ENCODE measurements at places on chromosomes 13 and 19. TPM values are rescaled to one million over a fixed set of nuclear protein-coding genes. Genes with fewer than 3 reads are reported as not detected.

Gene SIGLEC11
- total RNA-seq, result not detected

Gene ZIC2
- 52.4 TPM for total RNA-seq

Gene PPP1R13L
- 2.9 TPM for total RNA-seq

Gene TSEN34
- 37.3 TPM for total RNA-seq

- H3K27me3 ChIP-seq, result no peaks in the 10 kb centered on the region
- H3K27ac ChIP-seq, result no peak overlapping the region
- H3K4me1 ChIP-seq, result no peaks in the 10 kb centered on the region
- no peak overlapping the region for H3K4me3 ChIP-seq
- no peaks in the 10 kb centered on the region for H3K36me3 ChIP-seq
Measured at GRCh38 chr19:54902061-54902460, 3.9 kb upstream of the NCR1 start.

GRCh38 chr19:964761-965694 lies 19.1 kb upstream of the WDR18 start:
- no peak overlapping the region for H3K27ac ChIP-seq
- H3K4me3 ChIP-seq, result no peak overlapping the region
- no peaks in the 10 kb centered on the region for H3K27me3 ChIP-seq
- H3K36me3 ChIP-seq, result peaks cover 25% of the 10 kb centered on the region
- no peaks in the 10 kb centered on the region for H3K4me1 ChIP-seq
- DNase-seq, result no peak

DNA sequence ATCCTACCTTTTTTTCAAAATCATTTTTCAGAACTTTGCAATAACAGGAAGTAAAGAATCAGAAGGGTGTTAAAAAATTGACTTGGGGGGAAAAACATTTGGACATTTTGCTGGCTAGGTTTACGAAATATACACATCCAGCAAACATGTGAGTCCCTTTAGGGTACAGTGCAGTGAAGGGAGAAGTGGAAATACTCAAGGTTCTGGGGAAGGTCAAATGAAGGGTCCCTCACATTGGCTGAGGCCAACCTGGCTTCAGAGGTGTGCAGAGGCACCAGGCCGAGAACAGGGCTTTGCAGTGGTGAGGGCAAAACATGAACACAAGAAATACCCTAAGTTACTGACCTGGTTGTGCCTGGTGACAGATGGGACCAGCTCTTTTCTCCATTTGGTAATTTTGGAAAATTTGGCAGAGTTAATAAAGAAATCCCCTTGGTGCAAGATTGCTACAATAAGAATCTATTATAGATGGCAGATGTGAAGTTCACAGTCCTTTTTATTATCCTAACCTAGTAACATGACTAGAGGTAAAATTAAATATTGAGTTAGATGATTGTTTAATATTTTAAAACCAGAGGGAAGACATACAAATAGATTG lies 1.5 kb upstream of the UPF3A start:
- H3K27ac ChIP-seq, result no peak overlapping the region
- H3K4me3 ChIP-seq, result peak overlapping the region; percentile 64
- no peak for DNase-seq
- H3K27me3 ChIP-seq, result no peaks in the 10 kb centered on the region
- no peaks in the 10 kb centered on the region for H3K36me3 ChIP-seq

DNA sequence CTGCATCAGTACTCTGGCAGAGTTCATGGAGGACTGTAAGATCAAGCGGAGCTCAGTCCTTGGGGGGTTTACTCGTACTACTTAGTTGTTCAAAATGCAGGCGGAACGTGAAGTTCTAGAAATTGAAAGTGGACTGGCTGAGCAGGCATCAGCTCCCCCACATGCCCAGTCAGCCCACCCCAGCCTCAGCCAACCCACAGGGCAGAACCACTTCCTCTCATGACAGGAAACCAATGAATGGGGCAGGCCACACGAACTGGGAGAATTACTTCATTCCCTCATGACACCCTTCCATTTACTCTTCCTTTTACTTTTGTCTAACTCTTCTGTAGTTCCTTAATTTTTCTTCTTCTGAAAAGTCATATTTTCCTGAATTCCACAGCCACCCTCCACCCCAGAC lies 71.9 kb downstream of the FLT1 start:
- H3K36me3 ChIP-seq, result no peaks in the 10 kb centered on the region
- H3K27me3 ChIP-seq, result no peaks in the 10 kb centered on the region
- no peak overlapping the region for H3K4me3 ChIP-seq
- H3K4me1 ChIP-seq, result no peaks in the 10 kb centered on the region
- H3K27ac ChIP-seq, result no peak overlapping the region

DNA sequence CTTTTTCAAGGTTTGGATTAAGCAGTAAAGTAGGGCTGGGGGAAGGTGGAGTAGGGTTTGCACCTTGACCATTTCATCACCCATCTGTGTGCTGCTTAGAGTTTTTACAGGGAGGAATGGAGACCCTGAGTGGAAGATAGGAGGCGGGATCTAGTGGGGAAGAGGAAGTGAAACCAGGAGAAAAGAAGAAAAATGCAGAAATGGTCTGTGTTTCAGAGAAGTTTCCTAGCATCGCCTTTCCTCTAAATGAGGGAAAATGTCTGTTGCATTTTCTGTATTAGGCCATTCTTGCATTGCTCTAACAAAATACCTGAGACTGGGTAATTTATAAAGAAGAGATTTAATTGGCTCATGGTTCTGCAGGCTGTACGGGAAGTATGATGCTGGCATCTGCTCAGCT lies 64.1 kb downstream of the TPT1 start:
- no peak overlapping the region for H3K27ac ChIP-seq
- DNase-seq, result no peak
- H3K27me3 ChIP-seq, result no peaks in the 10 kb centered on the region
- H3K36me3 ChIP-seq, result no peaks in the 10 kb centered on the region
- no peak overlapping the region for H3K4me3 ChIP-seq

DNA sequence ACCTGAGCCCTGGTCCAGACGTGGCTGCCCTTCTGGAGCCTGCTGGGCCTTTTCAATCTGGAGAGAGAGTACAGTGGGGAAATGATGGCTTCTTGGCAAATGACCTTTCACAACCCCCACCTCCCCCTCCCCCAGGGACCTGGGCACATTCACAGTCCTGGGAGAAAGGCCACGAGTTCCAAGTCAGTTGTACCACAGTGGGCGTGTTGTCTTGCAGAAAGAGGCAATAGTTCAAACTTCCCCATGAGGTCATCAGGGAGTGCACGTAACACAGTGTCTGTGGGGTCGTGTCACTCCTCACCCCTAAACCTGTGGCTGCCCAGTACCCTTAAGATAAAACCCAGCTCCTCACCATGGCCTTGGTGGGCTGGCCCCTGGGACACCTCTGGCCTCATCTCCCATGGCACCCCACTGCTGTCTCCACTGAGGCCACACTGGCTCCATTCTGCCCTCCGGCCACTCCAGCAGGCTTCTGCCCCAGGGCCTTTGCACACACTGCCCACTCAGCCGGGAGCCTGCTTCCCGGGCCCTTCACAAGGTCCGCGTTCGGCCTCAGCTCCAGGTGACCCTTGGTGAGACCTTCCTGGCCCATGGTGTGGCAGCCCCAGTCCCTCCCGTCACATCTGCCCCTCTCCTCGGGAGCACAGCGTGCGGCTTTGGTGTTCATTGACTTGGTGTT lies 13.3 kb downstream of the PLIN4 start:
- H3K4me1 ChIP-seq, result peaks cover 11% of the 10 kb centered on the region
- H3K4me3 ChIP-seq, result no peak overlapping the region
- no peak for DNase-seq

DNA sequence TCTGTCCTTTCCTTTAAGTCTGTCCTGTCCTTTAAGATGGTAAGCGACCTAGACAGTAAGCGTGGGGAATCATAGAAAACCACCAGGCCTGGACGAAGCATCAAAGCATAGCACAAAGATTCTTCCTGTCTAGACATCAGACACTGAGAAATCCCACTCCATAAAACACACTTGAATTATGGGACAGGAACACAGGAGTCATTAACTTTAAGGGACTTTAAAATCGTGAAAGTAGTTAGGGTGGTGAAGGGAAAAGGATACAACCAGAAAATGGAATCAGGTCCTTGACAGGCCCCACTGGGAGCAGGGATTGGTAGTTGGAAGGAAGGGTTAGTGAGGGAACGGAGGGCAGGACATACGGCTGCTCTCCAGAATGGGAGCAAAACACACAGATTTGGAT lies 31.6 kb upstream of the C1QTNF9 start:
- H3K36me3 ChIP-seq, result no peaks in the 10 kb centered on the region
- H3K27ac ChIP-seq, result no peak overlapping the region
- no peak for DNase-seq
- H3K4me3 ChIP-seq, result no peak overlapping the region
- H3K27me3 ChIP-seq, result no peaks in the 10 kb centered on the region

DNA sequence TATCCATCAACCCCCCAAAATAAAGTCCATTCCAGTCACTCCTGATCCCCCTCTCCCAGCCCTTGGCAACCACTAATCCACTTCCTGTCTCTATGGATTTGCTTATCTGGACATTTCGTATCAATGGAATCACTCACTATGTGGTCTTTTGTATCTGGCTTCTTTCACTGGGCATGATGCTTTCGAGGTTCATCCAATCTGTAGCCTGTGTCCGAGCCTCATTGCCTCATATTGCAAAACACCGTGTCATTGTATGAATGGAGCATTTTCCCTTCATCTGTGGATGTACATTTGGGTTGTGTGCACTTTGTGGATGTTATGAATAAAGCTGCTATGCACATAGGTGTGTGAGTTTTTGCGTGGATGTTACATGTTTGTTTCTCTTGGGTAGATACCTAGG lies 1.4 kb upstream of the FZR1 start:
- H3K27ac ChIP-seq, result no peak overlapping the region
- H3K4me1 ChIP-seq, result peaks cover 13% of the 10 kb centered on the region
- no peak overlapping the region for H3K4me3 ChIP-seq
- H3K27me3 ChIP-seq, result no peaks in the 10 kb centered on the region
- no peaks in the 10 kb centered on the region for H3K36me3 ChIP-seq

DNA sequence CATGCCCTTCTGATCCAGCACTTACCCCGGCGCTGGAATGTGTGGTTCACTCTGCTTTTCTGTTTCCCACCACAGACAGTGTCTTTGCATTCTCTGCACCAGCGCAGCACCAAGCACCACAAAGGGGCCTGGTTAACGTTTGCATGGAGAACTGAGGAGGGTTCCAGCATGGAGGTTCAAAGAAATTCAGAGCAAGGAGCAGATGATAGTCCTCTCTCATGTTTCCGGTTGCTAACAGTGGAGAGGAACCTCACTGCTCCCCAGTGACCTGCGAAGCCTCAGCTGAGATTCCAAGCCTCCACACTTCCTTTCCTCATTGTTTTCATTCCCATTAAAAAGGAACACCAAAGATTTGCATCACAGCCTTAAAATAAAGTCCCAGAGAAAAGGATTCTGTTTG lies 99.7 kb downstream of the STARD13 start:
- H3K27ac ChIP-seq, result no peak overlapping the region
- no peak for DNase-seq
- H3K36me3 ChIP-seq, result no peaks in the 10 kb centered on the region

DNA sequence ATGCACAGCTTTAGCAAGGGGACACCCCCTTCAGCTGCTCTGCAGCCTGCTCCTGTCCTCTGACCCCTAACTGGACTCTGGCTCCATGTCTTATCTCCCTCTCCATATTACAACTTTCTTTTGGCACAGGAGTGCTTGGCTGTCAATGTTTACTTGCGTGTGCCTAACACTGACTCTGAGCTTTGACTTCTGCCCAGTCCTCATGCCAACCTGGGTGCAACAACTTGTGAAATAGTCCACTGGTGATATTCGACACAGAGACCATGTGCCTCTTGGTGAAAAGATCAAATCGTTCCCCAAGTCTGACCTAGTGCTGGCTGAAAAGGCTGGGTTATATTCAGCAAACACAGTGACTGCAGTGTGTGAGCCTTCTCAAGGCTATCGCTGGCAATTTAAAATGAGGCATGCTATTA lies 34.1 kb upstream of the KLF12 start:
- no peaks in the 10 kb centered on the region for H3K27me3 ChIP-seq
- no peak overlapping the region for H3K4me3 ChIP-seq
- no peaks in the 10 kb centered on the region for H3K4me1 ChIP-seq

GRCh38 chr13:113928685-113929627 lies 44.9 kb downstream of the C13orf46 start:
- no peak overlapping the region for H3K27ac ChIP-seq
- DNase-seq, result no peak
- no peaks in the 10 kb centered on the region for H3K36me3 ChIP-seq

All from neural progenitor cell (in vitro differentiated cells).